ENCODE measurements at places on chromosomes 2 and 18.

GRCh38 chr2:155266583-155266982 lies 568.1 kb downstream of the KCNJ3 start:
- DNase-seq, result no peak

DNA sequence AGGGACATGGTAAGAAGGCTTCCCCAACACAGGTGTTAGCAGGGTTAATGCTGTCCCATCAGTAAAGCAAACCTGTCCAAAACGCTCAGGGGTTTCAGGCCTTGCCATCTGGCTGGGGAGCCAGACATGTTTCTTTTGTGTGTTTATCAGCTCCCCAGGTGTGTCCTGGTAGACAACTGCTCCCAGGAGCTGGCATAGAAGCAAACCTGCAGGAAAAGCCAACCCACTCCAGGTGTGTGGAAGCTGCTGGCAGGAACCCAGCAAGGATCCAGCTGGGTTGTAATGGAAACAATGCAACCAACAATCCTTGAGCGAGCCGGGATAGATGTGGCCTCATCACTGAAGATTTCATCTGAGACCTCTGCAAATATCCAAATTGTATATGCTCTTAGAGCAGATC lies 123.1 kb downstream of the RAB3GAP1 start:
- DNase-seq, result no peak

DNA sequence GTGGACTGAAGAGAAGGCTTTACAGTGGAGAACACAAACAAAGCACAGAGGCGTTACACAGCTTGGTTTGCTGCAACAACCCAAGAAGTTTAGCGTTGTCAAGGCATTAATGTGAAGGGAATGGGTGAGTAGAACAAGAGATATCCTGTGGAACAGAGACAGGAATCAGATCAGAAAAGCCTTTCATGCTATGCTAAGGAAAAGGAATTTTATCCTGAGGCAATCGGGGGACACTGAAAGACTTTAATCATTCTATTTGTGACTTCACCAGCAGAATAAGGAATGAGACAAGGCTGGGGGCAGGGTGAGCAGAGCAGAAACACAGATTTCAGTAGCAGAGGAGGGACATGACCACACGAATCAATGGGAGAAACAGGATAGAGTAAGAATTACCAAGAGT lies 600.7 kb downstream of the IRS1 start:
- no peak for DNase-seq

DNA sequence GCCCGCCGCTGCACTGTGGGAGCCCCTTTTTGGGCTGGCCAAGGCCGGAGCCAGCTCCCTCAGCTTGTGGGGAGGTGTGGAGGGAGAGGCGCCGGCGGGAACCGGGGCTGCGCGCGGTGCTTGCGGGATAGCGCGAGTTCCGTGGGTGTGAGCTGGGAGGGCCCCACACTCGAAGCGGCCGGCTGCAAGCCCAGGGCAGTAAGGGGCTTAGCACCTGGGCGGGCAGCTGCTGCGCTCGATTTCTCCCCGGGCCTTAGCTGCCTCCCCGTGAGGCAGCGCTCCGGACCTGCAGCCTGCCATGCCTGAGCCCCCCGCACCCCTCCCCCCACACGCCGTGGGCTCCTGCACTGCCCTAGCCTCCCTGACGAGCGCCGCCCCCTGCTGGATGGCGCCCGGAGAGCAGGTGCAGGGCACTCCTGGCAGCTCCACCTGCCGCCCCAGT lies 124.4 kb downstream of the CCDC178 start:
- no peak for DNase-seq

DNA sequence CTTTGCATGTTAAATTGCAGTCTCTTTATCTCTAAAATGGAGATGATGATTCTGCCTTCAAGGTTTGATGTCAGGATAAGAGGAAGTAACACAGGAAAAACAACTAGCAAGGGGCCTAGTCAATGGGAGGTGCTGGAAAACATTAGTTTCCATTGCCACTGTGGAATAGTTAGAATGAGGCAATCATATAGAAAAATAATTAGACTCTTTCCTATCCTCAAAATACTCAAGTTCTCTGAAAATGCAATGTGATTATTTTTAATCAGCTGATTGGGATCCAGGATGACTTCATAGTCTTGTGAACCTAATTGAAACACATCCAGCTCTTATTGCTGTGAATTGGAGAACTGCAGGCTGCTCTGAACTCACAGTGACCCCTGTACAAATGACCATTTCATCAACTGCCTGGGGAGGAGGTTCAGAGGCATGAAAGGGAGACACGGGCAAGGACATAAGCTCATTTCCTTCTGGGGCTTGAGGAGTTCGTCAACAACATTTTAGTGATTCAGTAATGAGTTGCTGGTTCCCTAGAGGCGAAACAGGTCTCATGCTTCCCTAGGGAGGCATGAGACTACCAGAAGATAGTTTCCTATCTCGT lies 422.5 kb downstream of the LPIN1 start:
- no peak for DNase-seq

GRCh38 chr2:241636182-241637017 lies 558 bp downstream of the THAP4 start:
- DNase-seq, result no peak

- no peak for DNase-seq
Measured at GRCh38 chr2:62573137-62573731, 67.2 kb upstream of the TMEM17 start.

DNA sequence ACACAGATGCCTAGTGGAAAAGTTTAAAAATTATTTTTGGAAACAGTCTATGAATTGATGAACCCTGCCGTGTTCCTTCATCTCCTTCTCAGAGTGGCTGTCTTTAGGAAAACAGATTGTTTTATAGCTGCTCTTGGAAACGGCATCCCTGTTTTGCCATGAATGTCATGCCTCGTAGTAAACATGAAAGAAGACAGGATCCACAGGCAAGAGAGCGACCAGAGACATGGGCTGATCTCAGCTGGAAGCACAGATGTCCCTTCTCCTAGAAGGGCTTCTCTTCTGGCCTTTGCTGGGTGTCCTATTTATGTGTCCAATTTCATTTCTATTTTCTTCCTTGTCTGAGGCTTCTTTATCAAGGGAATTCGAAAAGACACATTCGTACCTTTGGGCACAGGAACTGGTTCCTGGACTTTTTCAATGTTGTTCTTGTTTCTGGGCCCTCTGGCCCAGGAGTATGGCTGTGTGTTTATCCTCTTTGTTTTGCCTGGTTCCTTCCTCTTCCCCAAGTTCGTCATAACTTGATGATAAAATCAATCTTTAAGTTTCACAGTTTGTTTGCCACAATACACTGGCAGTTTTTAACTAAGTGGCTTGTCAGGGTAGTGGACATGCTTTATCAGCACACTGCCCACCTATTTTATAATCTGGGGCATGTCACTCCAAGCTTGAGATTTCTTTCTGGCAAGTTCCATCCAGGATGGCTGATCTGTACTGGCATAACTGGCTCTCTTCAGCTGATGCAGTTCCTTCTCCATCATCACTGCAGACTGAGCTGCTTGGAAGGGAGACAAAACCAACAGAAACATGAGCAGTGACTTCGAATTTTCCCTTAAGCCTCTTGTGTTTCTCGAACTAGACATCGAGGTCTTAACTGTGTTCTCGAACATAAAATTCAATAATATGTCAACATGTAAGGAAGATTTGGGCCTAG lies 63.2 kb upstream of the MGAT4A start:
- DNase-seq, result no peak

DNA sequence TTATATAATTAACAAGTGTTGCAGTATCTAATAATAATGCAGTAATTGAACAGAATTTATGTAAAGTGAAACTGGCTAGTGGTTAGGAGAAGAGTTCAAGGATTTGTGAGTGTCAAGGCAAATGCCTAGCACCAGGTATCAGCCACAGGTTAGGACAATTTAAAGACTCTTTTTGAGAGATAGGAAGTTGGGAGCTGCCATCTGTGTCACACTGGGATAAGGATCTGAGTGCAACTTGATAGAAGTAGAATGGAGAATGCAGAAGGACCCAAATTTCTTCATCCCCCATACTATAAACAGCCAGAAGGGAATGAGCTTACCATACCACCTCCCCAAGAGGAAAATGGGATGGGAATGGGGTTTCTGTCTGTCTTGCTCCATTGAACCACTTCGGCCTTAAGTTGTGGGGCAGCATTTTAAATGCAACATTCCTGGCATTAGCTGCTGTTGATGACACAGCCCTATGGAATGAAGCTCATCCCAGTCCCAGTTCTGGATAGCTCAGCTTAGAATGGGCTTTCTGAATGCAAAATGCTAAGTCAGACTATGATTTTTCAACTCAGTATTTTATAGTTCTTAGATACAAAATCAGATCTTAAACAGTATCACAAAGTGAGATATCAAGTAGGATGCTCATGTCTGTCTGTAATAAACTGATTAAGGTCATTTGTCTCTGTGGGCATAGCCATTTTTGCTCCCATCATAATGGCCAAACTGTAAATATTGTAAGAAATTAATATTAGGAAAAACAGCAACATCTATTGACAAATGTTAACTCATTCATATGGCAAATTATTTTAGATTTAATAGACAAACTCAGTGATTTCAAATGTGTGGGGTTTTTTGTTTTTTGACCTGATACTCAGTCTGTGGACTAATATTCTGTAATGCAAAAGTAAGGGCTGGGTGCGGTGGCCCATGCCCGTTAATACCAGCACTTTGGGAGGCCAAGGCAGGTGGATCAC lies 44.0 kb downstream of the GPR155 start:
- DNase-seq, result no peak

DNA sequence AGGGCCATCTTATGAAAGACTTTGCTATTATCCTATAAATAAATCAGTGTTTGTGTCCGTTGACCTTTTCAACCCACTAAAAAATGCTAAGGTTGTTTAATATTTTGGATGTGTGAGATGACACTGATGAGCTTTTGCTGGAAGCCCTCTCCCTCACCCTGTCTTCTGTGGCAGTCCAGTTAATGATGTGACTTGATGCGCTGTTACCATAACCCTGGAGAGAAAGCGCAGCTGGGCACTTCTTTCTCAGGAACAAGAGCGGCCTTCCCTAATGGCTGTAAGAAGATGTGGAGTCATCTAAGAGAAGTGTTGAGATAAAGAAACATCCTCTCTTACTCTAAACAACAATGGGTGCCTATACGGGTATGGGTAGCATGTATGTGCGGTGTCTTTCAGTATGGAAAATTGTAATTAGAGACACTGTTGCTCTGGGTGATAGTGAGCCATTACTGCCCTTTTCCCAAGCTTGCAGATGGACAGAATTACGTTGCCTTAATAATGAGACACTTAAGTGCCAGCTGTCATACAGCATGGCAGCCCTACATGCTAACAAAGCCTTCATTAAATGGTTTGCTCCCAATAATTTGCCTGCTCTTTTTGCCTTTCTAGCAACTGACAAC lies 165.6 kb upstream of the NABP1 start:
- no peak for DNase-seq

- no peak for DNase-seq
Measured at GRCh38 chr2:32768387-32769174, 140.7 kb downstream of the TTC27 start.

DNA sequence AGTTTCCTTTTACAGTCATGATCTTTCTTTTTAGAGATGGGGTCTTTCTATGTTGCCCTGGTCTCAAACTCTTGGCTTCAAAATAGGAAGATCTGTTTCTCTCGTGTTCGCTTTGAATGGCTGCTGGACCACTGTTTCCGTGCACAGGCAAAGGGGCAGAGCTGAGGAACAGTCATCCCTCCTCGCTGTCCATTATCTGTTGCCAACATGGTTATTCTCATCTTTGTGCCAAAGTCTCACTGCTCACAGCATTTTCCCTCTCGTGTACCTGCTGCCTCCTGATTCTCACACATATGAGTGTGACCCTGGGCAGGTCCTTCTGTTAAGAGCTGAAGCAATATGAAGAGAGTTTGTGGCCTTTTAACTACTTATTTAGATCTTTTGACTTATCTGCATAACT lies 28.0 kb upstream of the CCNYL1 start:
- no peak for DNase-seq

DNA sequence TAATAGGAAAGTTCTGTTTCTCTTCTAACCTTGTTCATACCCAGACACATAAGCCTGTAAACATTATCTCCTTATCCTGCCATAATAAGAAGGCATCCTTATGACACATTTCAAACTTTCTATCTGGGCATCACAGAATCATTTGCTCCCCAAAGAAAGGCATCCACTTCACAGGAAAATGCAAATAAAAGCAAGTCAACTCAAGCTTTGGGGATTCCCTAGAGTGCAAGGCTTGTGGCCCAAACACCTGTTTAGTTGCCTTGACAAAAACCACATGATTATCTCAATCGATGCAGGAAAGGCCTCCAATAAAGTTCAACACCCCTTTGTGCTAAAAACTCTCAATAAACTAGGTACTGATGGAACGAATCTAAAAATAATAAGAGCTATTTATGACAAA lies 195.7 kb upstream of the GALNT5 start:
- no peak for DNase-seq

DNA sequence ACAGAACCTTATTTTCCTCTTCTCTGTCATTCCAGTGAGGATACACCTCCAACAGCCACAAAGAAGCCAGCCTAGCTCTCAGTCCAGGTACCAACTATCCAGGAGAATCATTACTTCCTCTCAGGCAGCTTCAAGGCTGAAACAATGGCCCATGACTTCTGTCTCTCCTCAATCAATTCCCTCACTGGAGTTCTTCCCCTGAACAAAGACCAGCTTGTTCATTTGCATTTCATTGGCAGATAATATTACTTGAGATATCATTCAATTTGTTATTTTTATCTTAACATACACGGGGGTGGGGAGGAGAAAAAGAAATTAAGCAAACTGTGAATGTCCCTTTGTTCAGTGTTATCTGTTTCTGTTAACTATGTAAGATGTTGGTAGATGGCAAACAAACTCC lies 44.0 kb downstream of the CCDC141 start:
- DNase-seq, result no peak

DNA sequence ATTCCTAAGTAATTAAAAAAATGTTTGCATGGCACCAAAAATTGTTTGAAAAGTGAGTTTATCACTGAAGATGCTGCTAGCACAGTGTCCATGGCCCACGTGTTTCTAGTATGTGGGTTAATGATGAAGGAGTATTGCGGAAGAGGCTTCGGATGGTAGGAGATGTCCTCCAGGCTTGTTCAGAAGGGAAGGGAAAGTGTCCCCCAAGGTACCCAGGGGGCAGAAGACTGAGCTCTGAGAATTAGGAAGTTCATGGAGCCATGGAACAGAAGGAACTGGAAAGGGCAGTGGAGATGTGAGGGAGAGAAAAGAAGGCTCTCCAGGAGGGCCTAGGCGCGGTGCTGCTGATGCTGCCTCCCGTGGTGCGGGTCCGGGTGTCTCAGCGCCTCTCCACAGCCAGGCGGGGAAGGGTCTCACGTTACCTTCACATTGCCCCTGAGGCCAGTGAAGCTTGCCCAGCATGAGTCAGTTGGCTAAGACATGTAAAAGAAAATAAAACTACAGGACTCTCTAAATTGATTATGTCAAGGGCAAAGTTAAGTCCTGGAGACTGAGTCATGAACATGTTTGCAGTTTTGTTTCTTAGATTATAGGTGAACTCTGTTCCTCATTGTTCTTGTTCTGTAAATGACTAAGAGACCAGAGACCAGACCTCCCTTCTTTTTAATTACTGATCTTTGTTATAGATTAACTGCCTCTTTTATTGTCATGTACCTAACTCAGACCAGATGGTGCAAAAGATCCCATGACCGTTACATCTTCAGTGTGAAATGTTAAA lies 89.0 kb downstream of the MTCL1 start:
- no peak for DNase-seq

DNA sequence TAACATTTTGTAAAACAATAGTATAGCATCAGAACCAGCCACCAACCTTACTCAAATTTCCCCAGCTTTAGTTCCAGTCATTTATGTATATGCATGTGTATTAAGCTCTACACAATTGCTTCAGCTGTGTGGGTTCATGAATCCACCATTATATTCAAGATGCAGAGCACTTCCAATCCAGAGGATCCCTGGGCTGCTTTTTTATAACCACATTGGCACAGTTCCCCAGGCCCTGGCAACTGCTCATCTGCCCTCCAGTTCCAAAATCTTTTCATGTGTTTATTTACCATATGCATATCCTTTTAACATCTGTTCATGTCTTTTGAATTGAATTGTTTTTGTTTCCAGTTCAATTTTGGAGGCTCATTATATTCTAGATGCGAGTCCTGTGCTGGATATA lies 482.9 kb upstream of the HS6ST1 start:
- DNase-seq, result no peak
